ENCODE measurements at places on chromosomes 1 and 21.

- no peak for DNase-seq
Measured at GRCh38 chr1:93532780-93533378, 85.0 kb downstream of the FNBP1L start.

DNA sequence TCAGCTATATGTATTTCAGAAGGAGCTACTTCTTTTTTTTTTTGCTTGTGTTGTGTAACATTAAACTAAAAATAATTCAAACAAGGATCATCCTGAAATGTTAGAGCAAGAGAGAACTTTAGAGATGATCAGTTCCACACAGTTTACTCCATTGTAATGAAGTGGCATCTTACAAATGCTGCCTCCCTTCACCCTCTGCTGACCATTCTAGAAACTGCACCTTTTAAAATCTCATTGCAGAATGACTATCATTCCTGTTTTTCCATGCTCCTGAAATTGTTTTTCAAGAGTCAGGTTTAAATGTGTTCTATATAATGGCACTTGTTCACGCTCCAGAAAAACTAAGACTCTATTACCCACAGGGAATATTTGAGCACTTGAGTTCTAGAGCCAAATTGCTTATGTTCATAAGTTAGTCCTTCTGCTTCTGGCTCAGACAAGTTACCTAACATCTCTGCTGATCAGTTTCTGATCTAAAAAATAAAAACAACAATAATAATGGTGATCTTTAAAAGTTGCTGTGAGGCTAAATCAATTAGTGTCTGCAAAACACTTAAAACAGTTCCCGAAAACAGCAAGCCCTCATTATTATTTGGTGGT lies 21.5 kb upstream of the SLC44A5 start:
- DNase-seq: no peak

GRCh38 chr1:228214921-228215662 lies 7.2 kb downstream of the OBSCN start:
- DNase-seq: no peak

DNA sequence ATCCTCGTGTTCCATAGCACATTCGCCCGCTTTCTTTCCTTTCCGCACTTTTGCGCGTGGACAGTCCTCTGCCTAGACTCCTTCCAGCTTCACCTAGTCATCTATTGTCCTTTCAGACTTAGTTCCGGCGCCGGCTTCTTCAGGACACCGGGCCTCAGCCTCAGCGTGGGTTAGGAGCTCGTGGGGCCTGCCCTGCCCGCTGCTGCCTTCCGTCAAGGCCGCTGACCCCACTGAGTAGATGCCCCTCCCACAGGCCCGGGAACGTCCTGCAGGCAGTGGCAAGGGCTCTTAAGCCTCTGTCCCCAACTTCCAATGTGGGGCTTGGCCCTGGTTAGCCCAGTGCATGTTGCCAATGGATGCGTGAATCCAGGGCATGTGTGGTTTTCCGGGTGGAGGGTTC lies 11.4 kb downstream of the DMRTB1 start:
- no peak for DNase-seq

GRCh38 chr1:232046451-232047306 lies 420.1 kb downstream of the DISC1 start:
- no peak for DNase-seq

DNA sequence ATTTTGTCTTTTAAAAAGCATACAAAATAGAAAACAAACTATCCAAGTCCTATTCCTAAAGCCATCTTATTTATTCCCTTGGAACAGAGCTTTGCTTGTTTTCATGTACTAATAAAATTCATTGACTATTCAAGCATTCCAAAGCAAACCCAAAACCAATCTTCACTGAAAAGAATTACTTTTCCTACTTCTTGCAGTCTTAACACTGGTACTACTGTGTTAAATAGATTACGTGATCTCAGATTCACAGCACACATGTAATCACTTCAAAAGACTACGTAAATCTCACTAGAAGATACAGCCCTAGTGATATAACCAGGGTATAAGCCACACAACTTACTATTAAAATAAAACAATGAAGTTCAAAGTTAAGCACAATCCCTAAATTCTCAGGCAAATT lies 39.0 kb downstream of the ZZZ3 start:
- DNase-seq: no peak

- DNase-seq: no peak
Measured at GRCh38 chr1:152968248-152968647, 2.2 kb upstream of the SPRR4 start.
